ENCODE measurements at places on chromosomes 3 and 15.

- no peak for DNase-seq
Observed at GRCh38 chr15:31237043-31237324, 89.7 kb upstream of the KLF13 start.

- DNase-seq, result no peak
Observed at GRCh38 chr3:161082063-161082462, 23.1 kb downstream of the B3GALNT1 start.

GRCh38 chr3:69422751-69423150, 36.9 kb upstream of the FRMD4B start:
- no peak for DNase-seq

- no peak for DNase-seq
Observed at GRCh38 chr3:101709126-101709525, 15.3 kb upstream of the CEP97 start.

- no peak for DNase-seq
Observed at GRCh38 chr3:172111163-172111562, 71.8 kb downstream of the FNDC3B start.
